WTC11 (cell line): ENCODE measurements at places on chromosomes 7 and 10. TPM values are rescaled to one million over a fixed set of nuclear protein-coding genes. Genes with fewer than 3 reads are reported as not detected.
A peak's percentile ranks its signal among the peaks of the same experiment; 100 is the strongest.

Gene SPDYE3
- not detected in 3 replicates for total RNA-seq

DNA sequence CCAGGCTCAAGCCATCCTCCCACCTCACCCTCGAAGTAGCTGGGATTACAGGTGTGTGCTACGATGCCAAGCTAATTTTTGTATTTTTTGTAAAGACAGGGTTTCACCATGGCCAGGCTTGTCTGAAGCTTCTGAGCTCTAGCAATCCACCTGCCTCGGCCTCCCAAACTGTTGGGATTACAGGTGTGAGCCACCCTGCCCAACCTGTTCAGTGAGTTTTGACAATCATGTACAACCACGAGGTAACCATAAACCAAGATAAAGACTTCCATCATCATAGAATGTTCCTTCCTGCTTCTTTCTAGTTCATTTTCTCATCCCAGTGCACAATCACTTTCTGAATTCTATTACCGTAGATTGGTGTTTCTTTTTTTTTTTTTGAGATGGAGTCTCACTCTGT is 30.5 kb upstream of the MKRN1 start:
- H3K27me3 ChIP-seq = no peaks in the 10 kb centered on the region
- H3K36me3 ChIP-seq = no peaks in the 10 kb centered on the region
- peak overlapping the region; percentile 61; the same call in 1 of the 2 replicates for H3K27ac ChIP-seq
- DNase-seq = no peak

DNA sequence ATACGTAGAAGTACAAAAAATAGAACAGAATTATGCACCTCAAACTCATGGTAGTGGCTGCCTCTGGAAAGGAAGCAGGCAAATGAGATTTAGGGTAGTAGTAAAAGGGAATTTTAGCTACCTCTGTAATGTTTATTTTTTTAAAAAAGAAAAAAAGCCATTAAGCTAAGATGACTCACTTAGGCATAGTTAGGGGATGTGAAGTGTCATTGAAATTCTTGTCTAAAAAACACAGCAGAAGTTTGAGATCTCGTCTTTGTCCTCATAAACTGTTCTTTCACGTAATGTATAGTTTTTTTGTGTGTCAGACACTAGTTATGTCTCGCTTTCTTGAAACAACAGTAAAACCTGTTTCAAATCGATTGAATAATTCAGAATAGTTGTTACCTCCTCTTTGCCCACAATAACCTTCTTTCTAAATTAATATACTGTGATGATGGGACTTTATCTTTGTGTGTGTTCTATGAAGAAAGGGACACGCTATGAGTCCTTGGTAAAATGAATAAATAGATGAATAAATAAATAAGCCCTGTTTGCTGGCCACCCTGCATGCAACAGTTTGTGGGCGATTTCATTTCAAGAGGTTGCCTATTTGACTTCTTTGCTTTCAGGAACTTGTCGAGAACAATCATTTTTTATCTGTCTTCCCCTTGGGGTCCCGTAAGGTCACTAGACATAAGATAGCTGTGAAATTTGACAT is 14.5 kb upstream of the FBXW4 start:
- H3K4me3 ChIP-seq = no peak overlapping the region
- H3K4me1 ChIP-seq = peaks cover 4% of the 10 kb centered on the region
- H3K27ac ChIP-seq = no peak overlapping the region
- H3K36me3 ChIP-seq = no peaks in the 10 kb centered on the region

DNA sequence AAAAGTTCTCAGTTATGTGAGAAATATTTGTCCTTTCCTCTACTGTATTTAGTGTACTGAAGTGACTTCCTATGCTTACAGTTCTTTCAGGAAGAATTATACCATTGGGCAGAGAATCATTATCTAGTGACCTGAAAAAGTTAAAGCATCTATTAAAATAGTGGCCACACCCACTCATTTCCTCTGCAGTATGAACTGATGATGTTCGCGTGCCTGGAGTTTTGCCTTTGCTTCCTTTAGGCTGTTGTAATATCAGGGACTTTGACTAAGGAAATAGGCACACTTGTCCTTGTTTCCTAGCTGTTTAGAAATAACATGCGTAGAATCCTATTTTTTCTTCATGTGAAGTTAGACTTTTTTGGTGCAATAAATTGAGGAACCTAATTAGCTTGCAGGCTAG is 100.7 kb downstream of the ZMYND11 start:
- H3K4me1 ChIP-seq = peaks cover 11% of the 10 kb centered on the region; the same call in 1 of the 2 replicates
- no peak overlapping the region for H3K4me3 ChIP-seq
- no peak overlapping the region for H3K27ac ChIP-seq
- H3K36me3 ChIP-seq = no peaks in the 10 kb centered on the region; the same call in 1 of the 2 replicates
- no peaks in the 10 kb centered on the region for H3K27me3 ChIP-seq

DNA sequence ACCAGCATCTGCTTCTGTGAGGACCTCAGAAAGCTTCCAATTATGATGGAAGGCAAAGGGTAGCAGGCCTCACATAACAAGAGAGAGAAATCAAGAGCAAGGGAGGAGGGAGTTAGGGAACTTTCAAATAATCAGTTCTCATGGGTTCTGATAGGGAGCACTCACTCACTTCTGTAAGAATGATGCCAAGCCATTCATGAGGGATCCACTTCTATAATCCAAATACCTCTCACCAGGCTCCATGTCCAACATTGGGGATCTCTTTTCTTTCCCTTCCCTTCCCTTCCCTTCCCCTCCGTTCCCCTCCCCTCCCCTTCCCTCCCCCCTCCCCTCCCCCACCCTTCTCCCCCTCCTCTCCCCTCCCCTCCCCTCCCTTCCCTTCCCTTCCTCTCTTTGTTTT is 884.6 kb upstream of the GHITM start:
- H3K27ac ChIP-seq = no peak overlapping the region
- DNase-seq = no peak
- no peaks in the 10 kb centered on the region for H3K4me1 ChIP-seq
- peaks cover 14% of the 10 kb centered on the region for H3K36me3 ChIP-seq
- no peak overlapping the region for H3K4me3 ChIP-seq

Gene SLC4A2
- total RNA-seq = 131 to 164 TPM (median 131 TPM) in 3 replicates

Gene GPR37
- total RNA-seq = 10.9 to 20.4 TPM (median 11.3 TPM) in 3 replicates

DNA sequence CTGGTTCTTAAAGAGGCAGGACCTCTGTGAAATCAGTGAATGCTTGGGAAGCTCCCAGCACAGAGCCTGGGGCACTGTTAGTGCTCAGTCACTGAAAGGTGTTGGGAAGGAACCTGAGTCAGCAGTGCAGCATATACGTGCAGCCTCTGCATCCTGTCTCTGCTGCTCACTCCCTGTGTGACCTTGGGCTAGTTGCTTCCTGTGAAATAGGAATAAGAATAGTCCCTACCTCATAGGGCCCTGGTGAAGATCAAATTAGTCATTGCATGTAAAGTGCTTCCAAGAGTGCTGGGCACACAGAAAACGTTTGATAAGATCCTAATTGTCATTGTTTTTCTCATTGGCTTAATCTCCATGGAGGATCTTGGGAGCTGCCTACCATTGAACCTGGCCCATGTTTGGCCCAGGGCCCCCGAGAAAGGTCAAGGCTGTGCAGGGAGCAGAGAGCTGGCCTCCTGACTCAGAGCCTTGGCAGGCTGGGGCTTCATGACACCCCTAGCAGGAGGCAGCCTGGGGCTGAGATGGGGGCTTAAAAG is 73.3 kb upstream of the COL13A1 start:
- H3K4me1 ChIP-seq = peaks cover 26% of the 10 kb centered on the region
- peak overlapping the region; percentile 38; the same call in 1 of the 2 replicates for H3K27ac ChIP-seq
- no peak overlapping the region for H3K4me3 ChIP-seq
- DNase-seq = no peak
